ENCODE measurements at places on chromosomes 3 and 15.

GRCh38 chr3:165852711-165853110 lies 15.5 kb upstream of the BCHE start:
- no peak for DNase-seq

DNA sequence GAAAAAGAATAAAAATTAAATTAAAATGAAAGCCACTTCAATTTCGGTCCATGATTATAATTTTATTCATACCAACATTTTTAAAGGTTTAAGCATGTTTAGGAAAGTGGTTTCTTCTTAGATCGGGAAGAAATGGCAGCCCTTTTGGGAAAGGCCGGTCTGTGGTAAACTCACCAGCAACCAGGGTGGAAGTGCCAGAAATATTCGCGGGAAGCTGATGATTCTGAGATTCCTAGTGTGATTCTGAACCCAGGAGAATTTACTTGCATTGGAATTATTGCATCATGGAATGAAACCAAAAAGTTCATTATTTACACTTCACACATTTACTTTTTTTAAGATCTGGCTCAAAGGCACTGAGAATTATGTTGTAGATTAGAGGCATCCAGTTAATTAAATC lies 97.2 kb upstream of the CCNL1 start:
- DNase-seq: no peak

DNA sequence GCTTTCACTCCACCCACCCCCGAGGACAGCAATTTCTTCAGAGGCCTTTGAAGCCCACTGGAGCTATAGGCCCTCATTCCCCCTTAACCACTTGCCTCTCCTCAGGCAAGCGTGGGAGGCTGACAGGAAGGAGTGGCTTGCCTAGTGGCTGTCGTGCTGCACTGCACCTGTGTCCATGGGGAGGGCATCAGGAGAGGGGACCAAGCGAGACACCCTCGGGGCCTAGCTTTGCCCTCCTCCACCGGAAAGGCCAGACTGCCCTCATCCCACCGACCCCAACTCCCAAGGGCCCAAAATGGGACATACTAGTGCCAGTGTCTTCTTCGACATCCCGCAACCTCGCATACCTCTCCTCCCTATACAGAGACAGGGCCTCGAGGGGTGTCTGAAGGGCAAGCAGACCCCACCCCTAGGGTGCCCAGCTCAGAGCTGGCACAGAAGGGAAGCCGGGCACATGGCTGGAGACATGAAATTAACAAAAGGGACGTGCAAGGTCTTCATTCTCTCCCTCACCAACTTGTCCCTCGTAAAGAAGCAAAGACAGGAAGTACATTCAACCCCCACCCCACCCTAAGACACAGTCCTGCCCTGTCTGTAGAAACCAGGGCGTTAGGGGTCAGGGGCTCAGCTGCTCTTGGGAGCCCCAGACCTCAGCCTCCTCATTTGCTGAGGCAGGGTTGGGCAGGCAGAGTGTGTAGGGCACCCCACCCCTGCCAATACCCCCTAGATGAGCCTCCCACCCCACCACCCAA lies 24.3 kb downstream of the VIPR1 start:
- DNase-seq: no peak

DNA sequence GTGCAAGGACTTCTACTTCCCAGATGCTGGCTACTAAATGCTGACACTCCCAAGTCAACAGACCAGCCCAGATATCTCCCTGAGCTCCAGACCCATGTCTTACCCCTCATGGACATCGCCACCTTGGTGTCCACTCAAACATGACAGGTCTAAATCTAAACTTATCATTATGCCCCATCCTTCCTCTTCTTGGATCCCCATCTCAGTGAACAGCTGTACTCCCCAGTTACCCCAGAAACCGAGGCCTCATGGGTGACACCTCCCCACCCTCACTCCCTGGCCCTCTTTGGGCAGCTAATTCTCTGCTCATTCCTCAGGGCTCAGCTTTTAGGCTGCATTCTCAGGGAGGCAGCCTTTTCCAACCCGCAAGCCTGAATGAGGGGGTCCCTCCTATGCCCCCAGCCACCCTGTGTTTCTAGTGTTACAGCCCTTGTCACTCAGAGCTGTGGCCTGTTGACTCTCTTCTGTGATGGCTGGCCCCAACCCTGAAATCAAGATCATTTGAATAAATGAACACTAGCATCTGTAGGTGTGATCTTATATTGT lies 5.4 kb downstream of the EHD4 start:
- no peak for DNase-seq

DNA sequence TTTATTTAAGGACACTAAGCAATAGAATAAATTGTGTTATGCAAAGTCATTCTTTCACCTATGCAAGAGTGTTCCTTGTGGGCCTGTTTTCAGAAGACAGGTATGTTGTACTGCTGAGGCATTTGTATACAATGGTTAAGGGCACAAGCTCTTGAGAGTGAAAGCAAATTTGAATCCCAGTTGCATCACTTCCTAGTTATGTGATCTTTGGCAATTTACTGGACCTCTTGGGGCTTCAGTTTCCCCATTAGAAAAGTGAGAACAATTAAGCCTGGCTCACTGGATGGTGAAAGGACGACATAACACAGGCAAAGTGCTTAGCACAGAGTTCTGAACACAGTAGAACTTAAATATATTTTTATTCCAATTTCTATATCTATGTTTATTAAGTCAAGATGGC lies 117.4 kb downstream of the EFHB start:
- no peak for DNase-seq

- no peak for DNase-seq
These were observed 999 bp downstream of the SQOR start for GRCh38 chr15:45635763-45636292.

DNA sequence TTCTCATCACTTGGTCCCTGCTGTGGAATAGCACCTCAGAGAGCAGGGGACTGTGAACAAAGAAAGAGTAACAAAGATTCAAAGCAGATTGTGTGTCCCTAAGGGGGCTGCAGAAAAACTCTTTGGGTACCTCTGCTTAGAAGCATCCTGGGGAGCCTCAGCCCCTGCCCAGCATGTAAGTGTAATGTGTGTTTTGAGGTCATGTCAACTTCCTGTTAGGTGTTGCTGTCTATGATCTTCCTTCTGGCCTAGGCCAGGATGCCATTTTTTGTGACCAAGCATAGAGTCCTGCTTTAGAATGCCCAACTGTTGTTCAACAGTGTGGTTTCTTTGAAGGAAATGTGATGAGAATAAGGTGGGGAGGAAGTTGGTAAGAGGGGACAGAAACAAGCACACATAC lies 77.1 kb upstream of the BCL6 start:
- DNase-seq: no peak

- DNase-seq: no peak
These were observed 11.8 kb downstream of the KPNA1 start for GRCh38 chr3:122502941-122503340.

GRCh38 chr3:23915537-23916108 lies 1.2 kb downstream of the NKIRAS1 start:
- no peak for DNase-seq

DNA sequence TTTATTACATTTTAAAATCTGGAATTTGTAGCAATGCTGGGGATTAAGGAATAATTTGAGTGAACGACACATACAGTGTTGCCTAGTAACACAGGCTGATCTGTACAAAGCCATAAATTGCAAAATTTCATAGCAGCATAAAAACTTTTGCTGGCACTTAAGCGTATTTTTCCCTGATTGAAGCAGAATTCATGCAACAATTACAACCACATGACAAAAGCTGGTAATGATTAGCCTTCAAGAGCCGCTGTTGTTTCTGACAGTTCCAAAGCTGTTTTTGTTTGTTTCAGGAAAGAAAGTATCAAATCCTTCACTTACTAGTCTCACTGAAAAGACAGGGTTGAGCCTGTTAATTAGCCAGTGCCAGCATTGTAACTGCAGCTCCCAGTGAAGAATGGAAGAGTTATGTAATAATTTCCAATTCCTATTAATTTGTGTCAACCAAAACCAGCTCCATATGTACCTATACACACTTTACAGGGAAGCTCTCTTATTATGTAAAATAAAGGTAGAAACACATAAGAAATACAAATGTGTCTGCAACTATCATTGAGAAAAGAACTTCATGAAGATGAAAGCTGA lies 60.7 kb downstream of the AGTR1 start:
- no peak for DNase-seq

GRCh38 chr3:139735191-139735590 lies 57.4 kb upstream of the NMNAT3 start:
- no peak for DNase-seq

DNA sequence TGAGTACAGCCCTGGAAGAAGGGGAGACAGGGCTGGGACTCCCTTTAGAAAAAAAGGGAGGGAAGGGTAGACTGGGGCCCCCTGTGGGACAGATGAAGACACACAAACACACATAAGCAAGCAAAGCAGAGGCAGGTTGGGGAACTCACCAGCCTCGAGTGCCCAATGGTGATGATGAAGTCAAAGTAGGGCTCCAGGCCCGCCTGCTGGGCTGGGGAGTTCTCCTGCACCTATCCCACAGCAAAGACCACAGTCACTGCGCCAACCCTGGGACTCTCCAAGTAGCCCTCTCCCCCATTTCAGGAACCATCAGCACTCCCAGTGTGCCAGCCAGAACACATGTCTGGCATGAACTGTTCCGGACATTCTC lies 4.1 kb downstream of the GORASP1 start:
- DNase-seq: no peak

- no peak for DNase-seq
These were observed 476.9 kb upstream of the PROK2 start for GRCh38 chr3:72261566-72262564.

DNA sequence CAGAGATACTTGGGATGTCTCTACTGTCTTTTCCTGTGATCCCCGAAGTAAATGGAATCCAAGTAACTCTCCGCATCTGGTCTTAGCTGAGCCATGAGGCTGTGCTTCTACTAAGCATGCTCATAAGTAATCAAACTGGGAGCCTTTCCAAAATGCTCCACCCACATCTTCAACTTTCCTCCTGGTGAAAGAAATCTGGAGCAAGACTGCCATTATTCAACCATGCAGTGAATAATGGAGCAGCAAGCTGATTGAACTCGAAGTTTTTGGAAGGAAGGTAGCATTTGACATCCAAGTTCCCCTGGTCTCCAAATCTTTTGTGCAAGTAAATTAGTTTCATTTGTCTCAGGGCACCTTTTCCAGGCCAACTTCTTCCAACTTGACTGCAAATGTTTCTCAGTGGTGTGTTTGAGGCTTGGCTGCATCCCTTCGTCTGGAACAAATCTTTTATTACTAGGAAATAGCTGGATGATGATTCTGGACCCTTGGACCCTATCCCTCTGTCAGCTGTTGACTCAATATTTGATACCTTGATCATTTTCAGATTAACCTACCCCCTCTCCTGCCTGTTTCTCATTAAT lies 19.4 kb downstream of the GXYLT2 start:
- no peak for DNase-seq

DNA sequence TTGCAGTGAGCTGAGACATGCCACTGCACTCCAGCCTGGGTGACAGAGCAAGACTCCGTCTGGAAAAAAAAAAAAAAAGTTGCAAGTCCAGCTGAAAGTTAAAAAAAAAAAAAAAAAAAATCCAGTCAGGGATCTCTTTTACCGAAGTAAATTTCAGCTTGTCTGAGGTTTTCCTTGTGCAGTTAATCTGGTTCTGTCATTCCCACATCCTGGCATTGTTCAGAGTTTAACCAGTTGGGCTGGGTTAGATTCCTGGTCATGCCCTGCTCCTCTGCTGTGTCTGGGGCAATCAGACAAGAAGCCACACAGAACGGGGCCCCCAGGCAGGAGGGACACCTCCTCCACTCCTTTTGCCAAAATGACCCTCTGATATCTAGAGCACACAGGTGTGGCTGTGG lies 84.1 kb upstream of the KLHL25 start:
- DNase-seq: no peak

GRCh38 chr3:100030914-100031425 lies 83.3 kb downstream of the FILIP1L start:
- no peak for DNase-seq

DNA sequence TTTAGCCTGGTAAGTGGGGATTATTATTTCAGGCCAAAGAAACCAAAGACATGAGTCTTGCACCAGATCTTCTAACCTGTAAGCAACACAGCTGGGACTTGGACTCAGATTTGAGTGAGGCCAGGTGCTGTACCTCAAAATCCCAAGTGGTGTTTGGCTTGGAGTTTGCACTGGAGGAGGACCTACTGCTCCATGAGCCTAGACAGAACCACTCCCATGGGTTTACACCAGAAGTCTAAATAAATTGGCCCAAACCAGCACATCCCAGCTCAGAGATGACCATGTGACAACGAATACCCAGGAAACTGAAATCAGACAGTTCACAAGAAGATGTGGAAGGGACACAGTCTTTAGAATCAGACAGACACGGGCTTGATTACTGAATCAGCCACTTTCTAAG lies 47.5 kb downstream of the MINAR1 start:
- DNase-seq: no peak

GRCh38 chr15:90915808-90916440 lies 12.8 kb downstream of the MAN2A2 start:
- DNase-seq: no peak

DNA sequence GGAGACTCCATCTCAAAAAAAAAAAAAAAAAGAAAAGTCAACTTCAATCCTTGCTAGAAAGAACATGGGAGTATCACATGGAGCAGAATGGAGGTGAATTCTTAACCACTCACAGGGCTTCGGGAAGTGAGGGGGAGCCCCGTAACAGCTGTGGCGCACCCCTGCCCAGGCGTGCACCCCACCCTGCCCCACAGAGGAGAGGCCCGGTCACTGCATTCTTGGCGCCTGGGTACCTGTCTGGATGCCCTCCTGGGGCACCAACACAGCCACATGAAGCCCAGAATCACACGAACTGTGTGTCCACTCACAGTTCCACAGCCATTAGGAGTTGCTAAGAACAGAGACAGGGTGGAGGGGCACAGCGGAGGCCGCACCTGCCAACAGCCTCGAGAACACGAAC lies 51.8 kb downstream of the NIPA2 start:
- no peak for DNase-seq

DNA sequence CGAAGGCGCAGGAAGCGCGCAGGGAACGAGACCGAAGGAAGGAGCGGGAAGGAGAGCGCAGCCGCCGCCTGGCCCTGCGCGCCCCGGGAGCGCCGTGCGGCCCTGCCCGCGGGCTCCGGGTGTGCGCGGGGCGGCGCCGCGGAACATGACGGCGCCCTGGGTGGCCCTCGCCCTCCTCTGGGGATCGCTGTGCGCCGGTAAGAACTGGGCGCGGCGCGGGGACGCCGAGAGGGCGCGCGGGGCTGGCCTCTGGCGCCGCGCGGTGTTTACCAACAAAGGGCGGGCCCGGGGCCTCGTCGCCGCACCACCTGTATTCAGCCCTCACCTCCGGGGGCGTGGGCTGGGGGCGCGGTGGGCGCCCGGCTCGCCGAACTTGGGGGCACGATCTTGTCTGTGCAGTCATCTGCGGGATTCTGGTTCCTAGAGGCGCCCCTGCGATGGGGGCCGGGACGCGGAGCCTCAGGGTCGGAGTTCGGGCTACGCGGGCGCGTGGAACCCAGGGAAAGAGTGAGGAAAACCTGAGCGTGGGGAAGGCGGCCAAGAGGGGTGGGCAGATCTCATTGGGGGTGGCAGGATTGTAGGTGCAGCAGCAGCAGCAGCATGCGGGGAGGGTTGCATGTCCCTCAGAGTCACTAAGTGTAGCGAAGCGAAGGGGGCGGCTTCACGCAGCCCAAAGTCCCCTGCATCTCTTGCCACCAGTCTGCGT lies 641 bp downstream of the ACVR2B start:
- no peak for DNase-seq

Measured in stimulated activated CD4-positive, alpha-beta T cell treated with anti-CD3 and anti-CD28 coated beads, Interleukin-1b, Interleukin-23, amount 100 ng/mL, for 24 hours (primary cell).